ENCODE measurements at places on chromosomes 2 and 18.

DNA sequence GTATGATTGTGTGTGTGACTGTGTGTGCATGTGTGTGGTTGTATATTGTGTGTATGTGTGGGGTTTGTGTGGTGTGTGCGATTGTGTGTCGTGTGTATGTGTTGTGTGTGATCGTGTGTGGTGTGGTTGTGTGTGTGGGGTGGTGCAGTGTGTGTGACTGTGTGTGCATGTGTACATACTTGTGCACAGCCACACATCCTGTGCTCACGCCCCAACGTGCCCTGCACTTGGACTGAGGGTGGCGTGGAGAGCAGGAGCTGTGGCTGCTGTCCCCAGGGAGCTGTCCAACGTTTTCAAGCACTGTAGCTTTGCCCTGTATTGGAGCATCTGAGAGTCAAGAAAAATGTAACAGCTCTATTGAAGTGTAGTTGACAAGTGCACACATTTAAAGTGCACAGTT is 243.2 kb upstream of the HDAC4 start:
- no peak for DNase-seq

GRCh38 chr2:224850081-224850480 is 133.9 kb upstream of the CCDC195 start:
- DNase-seq = no peak

GRCh38 chr2:46493971-46494250 is 14.5 kb downstream of the TMEM247 start:
- DNase-seq = no peak

DNA sequence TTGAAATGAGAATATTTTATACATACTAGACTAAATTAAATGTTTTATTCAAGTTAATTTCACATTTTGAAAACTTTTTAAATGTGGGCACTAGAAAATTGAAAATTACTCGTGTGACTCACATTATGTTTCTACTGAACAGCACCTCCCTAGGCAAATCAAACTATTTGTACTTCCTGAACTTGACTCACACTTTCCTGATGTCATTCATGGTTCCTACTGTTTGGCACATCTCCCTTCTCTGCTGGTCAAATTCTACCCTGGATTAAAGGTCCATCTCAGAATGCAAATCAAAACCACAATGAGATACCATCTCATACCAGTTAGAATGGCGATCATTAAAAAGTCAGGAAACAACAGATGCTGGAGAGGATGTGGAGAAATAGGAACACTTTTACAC is 16.7 kb downstream of the LHCGR start:
- no peak for DNase-seq

DNA sequence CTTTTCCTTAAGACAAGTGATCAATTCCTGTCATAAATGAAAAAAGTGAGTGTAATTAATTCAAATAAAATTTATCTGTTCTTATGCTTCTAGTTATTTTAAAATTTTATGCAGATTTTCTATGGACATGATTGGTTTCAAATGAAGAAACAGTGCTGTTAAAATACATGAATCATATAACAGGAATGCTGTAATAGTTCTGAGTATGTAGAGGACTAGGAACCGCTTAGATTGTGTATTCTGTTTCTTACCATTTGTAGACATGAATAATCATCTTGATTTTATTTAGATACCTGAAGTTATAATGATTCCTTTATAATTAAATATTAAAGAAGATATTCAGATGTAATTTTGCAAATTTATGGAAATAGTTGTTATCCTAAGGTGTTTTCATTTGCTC is 3.5 kb downstream of the ACTR2 start:
- DNase-seq = no peak

All from T follicular helper cell (primary cell).